Right atrium auricular region (tissue), 2 donors: ENCODE measurements at places on chromosomes 4 and X. TPM values are rescaled to one million over a fixed set of nuclear protein-coding genes. Genes with fewer than 3 reads are reported as not detected.

DNA sequence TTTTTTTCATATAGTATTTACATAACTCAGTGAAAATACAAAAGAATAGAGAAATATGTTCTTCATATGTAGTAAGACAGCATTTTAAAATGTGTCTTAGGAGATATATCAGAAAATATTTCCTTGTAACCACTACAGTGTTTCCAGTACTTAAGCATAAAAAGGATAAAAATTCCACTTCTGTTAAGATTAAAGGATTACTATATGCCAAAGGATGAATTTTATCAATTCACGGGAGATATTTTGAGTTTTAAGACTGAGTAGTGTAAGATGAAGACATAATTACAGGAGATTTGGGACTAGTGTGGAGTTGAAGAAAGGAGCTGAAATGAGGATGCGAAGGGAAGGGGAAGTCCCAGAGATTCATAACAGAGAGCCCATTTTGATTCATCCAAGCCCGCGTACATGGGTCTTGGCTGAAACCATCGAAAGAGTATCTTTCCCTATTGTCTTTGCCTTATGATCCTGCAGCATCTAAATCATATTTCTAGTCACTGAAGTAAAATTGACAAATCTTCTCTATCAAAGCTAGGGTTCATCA lies 58.7 kb downstream of the MAD2L1 start:
- DNase-seq: no peak
- no peak overlapping the region for H3K4me3 ChIP-seq

DNA sequence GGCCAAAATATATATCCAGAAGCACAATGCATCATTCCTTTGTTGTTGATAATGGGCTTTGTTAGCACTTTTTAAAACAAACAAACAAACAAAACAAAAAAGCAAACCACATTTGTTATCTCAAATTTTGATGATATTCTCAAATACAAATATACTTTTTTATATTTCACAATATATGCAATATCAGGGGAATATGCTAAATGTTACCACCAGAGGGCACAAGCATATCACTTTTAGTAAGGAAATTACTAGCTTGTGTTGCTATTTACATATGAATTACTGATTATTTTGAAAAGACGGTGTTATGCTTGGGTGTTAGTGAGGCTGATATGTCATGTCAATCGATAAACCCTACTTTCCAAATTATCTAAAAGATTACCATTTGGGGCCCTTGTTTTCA lies 29.1 kb downstream of the RIPPLY1 start:
- no peaks in the 10 kb centered on the region for H3K27me3 ChIP-seq
- no peaks in the 10 kb centered on the region for H3K36me3 ChIP-seq
- H3K4me1 ChIP-seq: no peaks in the 10 kb centered on the region
- DNase-seq: no peak
- no peak overlapping the region for H3K4me3 ChIP-seq

DNA sequence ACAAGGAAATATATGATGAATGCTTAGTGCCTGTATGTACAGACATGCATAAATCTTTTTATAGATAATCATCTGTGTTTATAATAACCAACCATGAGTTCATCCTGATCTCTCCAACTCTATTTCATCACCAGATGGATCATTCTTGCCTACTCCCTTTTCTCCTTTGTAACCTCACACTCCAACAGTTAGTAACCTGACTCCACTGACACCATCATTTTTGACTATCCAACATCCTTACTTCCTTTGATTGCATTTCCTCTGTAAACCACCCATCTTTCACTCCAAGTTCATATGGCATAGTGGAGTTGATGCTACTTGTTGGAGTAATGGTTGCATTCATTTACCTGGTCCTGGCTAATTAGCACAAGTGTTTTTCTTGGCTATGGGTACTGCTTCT lies 170.6 kb downstream of the ZNF330 start:
- no peak overlapping the region for H3K27ac ChIP-seq
- H3K27me3 ChIP-seq: no peaks in the 10 kb centered on the region
- no peak for DNase-seq
- H3K4me1 ChIP-seq: no peaks in the 10 kb centered on the region
- no peak overlapping the region for H3K4me3 ChIP-seq

- H3K4me3 ChIP-seq: no peak overlapping the region
- no peaks in the 10 kb centered on the region for H3K27me3 ChIP-seq
- H3K27ac ChIP-seq: no peak overlapping the region
- no peaks in the 10 kb centered on the region for H3K36me3 ChIP-seq
Observed at GRCh38 chrX:3493605-3494004, 147.2 kb upstream of the MXRA5 start.

GRCh38 chr4:40489961-40490360 lies 139.7 kb downstream of the RBM47 start:
- H3K4me3 ChIP-seq: no peak overlapping the region
- H3K27me3 ChIP-seq: no peaks in the 10 kb centered on the region
- no peak for DNase-seq
- H3K36me3 ChIP-seq: no peaks in the 10 kb centered on the region
- no peak overlapping the region for H3K27ac ChIP-seq

Gene TMEM150C
- total RNA-seq: 14.2 TPM
